Activated CD4-positive, alpha-beta memory T cell treated with anti-CD3 and anti-CD28 coated beads, Interleukin-2, amount 10 ng/mL, durations not matched to agents 7 days and 5 days (primary cell): ENCODE measurements at places on chromosomes 3 and 15.

DNA sequence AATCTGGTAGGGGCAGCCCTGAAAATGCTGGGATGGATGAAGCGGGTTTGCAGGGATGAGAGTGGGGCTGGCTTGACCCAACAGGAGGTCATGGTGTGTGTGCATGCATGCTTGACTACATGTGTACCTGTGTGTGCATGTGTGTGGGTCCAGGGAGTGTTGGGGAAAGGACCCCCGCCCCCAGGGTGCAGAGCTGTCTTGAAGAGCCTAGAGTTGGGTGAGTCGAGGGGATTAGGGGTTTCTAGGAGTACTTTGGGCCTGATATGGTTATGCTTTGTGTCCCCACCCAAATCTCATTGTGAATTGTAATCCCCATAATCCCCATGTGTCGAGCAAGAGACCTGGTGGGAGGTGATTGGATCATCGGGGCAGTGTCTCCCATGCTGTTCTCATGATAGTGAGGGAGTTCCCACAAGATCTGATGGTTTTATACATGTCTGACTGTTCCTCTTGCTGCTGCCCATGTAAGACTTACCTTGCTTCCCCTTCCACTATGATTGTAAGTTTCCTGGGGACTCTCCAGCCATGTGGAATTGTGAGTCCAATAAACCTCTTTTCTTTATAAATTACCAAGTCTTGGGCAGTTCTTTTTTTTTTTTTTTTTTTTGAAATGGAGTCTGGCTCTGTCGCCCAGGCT, 5.2 kb upstream of the LCTL start:
- no peak for DNase-seq

GRCh38 chr15:65791335-65792137, 557 bp downstream of the DENND4A start:
- DNase-seq: no peak

- DNase-seq: no peak
Measured at GRCh38 chr15:33113666-33114373, 80.7 kb downstream of the FMN1 start.

GRCh38 chr15:41487381-41487780, 6.3 kb upstream of the ITPKA start:
- DNase-seq: no peak

- DNase-seq: no peak
Measured at GRCh38 chr3:89276116-89276515, 168.7 kb downstream of the EPHA3 start.

- DNase-seq: peak; percentile 76
Measured at GRCh38 chr15:40310001-40310959, 2.5 kb upstream of the PLCB2 start.
